ENCODE measurements at places on chromosomes 6 and 20. TPM values are rescaled to one million over a fixed set of nuclear protein-coding genes. Genes with fewer than 3 reads are reported as not detected.

- DNase-seq, result no peak
Measured at GRCh38 chr6:12482386-12483375, 192.5 kb downstream of the EDN1 start.

GRCh38 chr6:38750968-38751615 is 36.0 kb downstream of the DNAH8 start:
- DNase-seq, result no peak

- no peak for DNase-seq
Measured at GRCh38 chr20:13009682-13010406, 1.1 kb downstream of the SPTLC3 start.

- DNase-seq, result peak; percentile 34
Measured at GRCh38 chr6:64330694-64331307, 695.2 kb downstream of the PHF3 start.

- DNase-seq, result no peak
Measured at GRCh38 chr6:45075246-45075645, 252.9 kb upstream of the RUNX2 start.

DNA sequence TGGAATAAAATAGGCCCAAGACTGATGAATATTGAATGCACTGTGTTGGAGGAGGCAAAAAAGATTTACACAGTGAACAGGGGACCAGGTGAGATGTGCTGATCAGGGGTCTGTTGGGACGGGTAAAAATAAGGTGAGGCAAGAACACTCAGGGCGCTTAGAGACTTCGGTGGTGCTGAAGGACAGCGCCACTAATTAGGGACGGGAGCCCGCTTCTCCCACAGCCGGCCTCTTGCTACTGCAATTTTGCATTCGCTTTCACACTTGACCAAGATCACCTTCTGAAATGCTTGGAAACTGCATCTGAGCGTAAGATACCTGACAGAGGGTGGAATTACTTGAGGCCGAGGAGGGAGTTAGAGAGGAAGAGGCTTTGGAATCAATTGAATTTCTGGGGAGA is 7.3 kb downstream of the TFAP2D start:
- DNase-seq, result no peak

DNA sequence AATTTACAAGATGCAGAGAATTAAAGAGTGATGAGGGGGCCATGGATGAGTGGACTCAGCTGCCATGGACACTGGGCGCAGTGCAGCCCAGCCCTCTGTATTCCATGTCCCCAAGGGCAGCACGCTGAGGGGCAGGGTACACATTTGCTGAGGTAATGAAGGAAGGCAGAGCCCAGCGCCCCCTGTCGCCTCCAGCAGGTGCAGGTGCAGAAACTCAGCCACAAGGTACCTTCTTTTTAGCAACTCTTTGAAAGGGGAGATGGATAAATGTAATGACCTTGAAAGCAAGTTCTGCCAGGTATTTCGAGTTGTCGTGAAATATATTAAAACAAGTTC is 7.1 kb downstream of the CD93 start:
- DNase-seq, result no peak

PRICKLE4 gene
- not detected for total RNA-seq

ZFP64 gene
- 9.7 TPM for total RNA-seq

ALDH8A1 gene
- 0.85 TPM for total RNA-seq

DNA sequence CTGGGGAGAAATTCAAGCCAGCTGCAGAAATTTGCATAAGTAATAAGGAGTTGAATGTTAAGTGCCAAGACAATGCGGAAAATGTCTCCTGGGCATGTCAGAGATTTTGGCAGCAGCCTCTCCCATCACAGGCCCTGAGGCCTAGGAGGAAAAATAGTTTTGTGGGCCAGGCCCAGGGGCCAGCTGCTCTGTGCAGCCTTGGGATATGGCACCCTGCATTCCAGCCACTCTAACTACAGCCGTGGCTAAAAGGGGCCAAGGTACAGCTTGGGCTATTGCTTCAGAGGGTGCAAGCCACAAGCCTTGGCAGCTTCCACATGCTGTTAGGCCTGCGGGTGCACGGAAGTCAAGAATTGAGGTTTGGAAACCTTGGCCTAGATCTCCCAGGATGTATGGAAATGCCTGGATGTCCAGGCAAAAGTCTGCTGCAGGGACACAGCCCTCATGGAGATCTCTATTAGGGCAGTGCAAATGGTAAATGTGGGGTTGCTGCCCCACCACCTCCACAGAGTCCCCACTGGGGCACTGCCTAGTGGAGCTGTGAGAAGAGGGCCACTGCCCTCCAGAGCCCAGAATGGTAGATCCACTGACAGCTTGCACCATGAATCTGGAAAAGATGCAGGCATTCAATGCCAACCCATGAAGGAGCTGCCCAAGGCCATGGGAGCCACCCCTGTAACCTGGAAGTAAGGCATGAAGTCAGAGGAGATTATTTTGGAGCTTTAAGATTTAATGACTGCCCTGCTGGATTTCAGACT is 126.5 kb downstream of the DTNBP1 start:
- DNase-seq, result no peak

AVP gene
- not detected for total RNA-seq

DNA sequence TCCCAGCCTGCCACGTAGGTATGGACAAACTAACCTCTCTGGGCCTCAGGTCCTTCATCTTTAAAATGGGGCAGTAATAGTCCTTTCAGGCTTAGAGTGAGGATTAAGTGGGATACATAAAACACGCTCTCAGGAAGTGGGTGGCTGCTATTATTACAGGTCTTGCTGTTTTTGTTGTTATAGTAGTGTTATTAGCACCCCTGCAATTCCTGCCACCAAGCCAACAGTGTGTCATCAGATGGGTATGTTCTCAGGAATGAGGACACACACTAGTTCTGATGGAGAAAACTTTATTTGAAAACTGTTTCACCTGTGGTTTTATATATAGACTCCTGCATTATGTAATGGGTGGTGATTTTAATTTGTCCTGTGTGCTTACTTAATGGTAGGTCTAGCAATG is 131.7 kb downstream of the LRRC1 start:
- no peak for DNase-seq

ZBTB46 gene
- 0.65 TPM for total RNA-seq

SS18L1 gene
- 16.7 TPM for total RNA-seq

All from activated CD4-positive, alpha-beta memory T cell treated with anti-CD3 and anti-CD28 coated beads, Interleukin-2, amount 10 ng/mL, durations not matched to agents 7 days and 5 days (primary cell).